SW 1271 (cell line): ENCODE measurements at places on chromosomes 1 and 21.

GRCh38 chr1:59352065-59352464 is 55.2 kb downstream of the FGGY start:
- DNase-seq = no peak

DNA sequence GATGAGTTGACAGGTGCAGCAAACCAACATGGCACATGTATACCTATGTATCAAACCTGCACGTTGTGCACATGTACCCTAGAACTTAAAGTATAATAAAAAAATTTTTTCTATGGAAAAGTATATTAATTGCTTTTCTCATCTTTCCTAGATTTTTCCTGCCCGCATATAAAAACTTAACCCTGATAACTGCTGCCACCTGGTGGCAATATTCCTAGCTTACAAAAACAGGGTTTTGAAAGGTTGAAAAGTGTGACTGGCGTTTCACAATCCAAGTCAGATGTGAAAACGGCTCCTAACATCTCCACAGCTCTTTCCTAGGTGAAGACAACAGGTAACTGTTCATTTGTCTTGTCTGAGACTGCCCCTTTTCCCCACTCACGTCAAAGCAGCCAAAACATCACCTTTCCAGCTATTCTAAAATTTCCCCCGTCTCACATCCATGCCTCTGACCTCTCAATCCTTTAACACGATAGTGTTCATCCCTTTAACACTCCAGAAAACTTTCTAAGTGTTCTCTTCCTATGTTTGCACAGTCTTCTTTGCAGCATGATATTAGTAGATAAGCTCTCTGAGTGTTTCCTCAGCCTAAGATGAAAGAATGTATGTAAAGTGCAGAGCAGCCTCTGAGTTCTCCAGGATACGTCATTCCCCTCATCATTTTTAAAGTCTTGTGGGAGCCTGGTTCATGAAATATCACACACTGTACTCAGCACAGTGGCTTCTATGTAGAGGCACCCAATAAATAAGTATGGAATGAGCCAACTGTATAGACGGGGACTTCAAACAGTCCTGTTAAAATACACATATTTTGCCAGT is 27.5 kb downstream of the OVGP1 start:
- DNase-seq = peak; percentile 26

GRCh38 chr1:97832481-97832880 is 88.4 kb downstream of the DPYD start:
- no peak for DNase-seq

DNA sequence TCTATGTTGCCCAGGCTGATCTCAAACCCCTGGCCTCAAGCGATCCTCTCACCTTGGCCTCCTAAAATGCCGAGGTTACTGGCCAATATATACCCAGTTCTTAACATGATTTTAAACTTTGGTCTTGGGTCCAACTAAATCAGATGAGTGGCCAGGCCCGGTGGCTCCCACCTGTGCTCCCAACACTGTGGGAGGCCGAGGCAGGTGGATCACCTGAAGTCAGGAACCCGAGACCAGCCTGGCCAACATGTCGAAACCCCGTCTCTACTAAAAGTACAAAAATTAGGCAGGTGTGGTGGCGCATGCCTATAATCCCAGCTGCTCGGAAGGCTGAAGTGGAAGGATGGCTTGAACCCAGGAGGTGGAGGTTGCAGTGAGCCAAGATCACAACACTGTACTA is 29.6 kb downstream of the TOMM20 start:
- DNase-seq = no peak
